AG10803 (cell line): ENCODE measurements at places on chromosomes 6 and 20.

- DNase-seq, result no peak
Observed at GRCh38 chr6:128743974-128744765, 138.8 kb upstream of the LAMA2 start.

- peak; percentile 3 for DNase-seq
Observed at GRCh38 chr6:50819466-50819903, 814 bp downstream of the TFAP2B start.

- DNase-seq, result no peak
Observed at GRCh38 chr6:81353262-81353661, 399.2 kb downstream of the TENT5A start.

DNA sequence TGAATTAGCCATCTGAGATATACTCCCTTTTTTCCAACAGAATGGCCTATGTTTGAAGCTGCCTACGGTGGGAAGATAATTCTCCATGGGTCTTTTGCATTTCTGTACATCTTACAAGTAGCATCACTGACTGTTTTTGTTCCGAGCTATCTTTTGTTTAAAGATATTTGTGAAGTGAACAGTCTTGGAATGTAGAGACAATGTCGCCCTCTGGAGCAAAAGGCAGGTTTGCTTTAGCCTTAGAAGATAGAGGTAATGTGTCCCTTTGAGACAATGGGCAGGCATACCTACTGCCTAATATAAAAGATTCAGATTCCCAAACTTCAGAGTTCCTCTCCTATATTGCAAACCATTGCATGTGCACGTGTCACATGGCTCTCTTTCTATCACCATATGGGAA lies 347.8 kb upstream of the CNR1 start:
- DNase-seq, result no peak

DNA sequence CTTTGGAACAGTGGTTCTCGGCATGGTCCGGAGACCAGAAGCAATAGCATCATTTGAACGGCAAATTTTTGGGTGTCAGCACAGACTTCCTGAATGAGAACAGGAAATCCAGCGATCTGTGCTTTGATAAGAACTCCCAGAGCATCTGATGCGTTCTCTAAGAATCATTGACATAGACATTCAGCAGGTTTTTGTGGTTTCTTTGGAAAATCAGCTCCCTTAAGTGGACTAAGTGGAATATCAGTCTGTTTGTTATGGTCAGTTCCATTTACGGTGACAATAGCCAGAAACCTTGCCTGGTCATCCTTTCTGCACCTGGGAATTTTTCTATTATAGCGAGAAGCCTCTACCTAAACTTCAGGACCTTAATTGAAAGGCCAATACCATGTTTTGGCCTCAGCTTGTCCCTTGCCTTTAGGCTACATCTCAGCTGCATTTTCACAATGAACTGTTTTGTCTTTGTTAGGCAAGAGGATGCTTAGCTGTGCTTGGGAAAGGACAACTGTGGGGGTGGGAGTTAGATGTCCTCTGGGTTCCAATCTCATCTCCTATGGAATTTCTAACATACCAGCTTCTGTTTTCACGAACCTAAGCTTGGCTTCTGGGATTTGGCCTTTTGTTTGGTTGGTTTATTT lies 299.7 kb downstream of the CDKAL1 start:
- DNase-seq, result no peak

DNA sequence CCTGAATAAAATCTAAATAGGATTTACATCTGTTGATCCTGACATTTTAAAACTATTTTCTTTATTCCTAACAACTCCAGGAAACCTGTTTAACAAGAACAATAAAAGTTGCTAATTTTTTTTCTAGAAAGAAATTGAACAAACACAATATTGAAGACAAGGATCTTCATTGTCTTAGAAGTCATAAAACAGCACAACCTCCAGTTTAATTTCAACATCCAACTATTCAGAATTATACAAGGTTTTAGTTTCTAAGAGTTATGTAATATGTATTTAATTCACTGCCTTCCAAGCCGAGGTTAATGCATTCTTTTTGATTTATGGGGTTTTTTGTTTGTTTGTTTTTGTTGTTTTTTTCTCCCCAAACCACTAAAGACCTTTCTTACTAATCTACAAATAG lies 7.2 kb downstream of the BMP5 start:
- no peak for DNase-seq

- DNase-seq, result no peak
Observed at GRCh38 chr20:44600301-44600700, 17.9 kb downstream of the PKIG start.

DNA sequence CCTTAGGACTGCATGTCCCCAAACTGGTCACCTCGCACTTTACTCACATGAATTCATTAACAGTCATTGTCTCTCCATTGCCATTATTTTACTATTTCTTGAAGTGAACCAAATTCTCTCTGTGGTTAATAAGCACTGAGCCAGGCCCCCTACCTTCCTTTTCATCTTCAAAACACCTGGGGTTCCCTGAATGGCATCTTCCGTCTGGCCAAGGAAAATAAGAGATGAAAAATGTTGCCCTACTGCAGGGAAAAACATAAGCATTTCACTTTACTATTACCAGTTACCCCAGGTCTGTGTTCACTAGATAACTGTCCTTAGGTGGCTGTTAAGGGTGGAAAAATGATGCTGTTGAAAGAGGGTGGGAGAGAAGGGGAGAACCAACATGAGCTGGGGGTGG lies 10.0 kb upstream of the NKX2-2 start:
- no peak for DNase-seq

GRCh38 chr20:48460681-48461080 lies 367.1 kb downstream of the PREX1 start:
- DNase-seq, result no peak

DNA sequence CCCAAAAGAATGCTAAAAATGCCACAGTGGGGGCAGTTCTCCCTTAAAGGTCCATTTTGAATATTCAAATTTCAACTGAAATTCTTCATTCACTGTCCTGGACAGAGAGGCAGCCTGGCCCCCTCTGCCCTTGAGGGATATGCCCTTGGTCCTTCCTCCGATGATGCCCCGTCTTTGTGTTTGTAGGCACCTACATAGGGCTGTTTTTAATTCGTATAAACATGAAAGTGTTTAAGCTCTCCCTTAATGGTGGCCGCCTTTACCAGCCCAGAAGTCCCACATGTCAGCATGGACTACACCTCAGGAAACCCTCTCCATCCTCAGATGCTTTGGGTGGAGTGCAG lies 70.2 kb downstream of the SSR1 start:
- no peak for DNase-seq

DNA sequence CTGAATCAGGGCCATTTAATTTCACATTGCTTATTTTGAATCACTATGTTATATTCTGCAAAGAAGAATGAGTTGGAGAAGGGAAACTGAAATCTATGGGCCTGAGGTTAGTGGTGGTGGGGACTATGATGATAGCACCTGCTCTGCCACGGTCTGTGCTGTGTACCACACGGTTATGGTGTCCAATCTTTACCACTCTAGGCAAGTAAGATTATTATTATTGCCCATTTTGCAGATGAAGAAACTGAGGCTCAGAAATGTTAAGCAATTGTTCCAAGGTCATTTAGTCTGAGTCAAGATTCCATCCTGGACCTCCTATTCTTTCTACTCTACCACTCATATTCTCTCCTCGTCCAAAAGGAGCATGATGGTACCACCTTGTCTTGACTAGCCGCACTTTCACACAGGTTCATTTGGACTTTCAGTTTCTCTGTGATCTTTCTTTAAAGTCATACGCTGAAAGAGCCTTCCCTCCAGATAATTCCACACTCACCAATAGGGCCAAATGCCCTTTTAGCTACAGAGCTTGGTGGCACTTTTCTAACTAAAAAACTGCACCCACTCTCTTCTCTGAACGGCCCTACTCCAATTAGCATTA lies 56.2 kb downstream of the GFOD1 start:
- no peak for DNase-seq

DNA sequence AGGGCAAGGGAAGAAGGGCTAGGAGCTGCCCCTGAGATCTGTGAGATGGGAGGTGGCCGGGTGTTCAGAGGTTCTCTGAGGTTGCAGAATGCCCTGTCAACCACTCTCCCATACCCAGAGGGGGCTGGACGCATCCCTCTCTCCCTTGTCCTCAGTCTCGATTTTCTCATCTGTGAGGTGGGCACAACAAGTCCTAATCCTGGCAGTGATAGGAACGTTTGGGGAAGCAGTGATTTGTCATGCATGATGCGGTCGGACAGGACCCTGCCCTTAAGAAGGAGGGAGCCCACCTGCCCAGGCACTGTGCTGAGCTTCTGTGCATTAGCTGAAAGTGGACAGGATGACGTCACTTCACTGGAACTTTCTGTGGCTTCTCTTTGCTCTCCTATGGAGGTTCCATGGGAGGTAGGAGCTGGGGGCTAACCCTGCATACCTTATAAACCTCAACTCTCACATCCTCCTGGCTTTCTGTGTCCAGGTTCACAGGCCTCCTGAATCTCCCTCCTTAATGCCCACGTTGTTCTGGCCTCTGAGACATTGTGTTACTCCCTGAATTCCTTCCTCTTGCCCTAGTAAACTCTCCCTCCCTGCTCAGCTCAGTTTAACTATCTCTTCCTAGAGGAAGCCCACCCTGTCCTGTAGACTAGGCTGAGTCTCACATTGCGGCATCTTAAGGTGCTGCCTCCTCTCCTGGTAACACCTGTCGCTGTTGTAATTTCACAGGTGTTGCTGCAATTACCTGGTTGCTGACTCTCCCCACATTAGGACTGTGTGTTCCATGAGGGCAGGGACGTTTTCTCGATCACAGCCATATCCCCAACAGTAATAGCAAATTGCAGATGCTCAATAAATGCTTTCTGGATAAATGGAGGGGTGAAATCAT lies 30.1 kb upstream of the CSNK2A1 start:
- no peak for DNase-seq

GRCh38 chr20:46255440-46256104 lies 52.7 kb downstream of the CDH22 start:
- no peak for DNase-seq

DNA sequence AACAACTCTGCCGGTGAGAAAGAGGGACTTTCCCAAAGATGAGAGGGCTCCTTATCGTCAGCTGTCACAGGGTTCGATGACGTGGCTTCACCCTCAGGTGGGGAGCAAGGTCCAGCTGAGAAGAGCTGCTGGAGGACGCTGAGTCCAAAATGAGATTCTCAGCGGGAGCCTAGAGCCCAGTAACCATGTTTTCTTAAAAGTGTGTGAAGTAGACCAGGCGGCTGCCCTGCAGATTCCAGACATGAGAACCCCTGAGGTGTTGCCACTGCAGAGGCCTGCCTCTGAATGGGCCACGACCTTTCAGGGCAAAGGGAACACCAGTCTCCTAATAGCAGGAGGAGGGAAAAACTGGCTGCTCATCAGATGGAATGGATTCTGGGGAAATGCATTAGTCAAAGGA lies 375.1 kb downstream of the BTBD9 start:
- no peak for DNase-seq

- DNase-seq, result peak; percentile 56
Observed at GRCh38 chr20:54133434-54134427, 40.1 kb downstream of the CYP24A1 start.

DNA sequence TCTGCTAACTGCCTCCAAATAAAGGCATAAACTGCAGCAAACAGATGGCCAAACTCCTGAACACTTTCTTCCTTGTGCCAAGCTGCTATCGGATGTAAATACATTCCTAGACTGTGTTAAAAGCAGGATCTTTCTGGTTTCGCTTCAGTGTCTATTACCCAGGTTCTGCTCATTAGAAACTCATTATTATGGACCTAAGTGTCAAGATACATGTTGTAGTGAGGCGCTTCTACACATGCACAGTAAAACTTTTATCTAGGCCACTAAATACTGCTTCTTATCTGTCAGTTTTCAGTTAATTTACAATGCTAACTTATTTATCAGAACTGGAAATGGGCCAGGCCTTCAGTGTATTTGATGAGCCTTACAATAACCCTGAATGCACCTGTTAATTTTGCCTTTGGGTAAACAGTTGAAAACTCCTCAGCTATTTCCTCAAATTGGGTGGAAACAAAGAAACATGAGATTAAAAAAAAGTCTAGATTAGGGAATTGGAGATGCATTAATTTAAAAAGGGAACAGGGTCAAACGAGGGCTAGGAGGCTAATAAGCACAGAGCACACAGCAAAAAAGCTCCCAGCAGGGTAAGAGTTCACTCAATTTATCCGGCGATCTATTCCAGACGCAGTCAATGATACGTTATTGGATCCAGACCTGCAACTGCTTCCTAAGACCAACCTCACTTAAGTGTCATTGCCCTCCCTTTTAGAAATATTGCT lies 240.6 kb downstream of the FOXC1 start:
- no peak for DNase-seq
